Cortex of kidney (tissue), 1 donor: ENCODE measurements at places on chromosomes 3 and 15.

DNA sequence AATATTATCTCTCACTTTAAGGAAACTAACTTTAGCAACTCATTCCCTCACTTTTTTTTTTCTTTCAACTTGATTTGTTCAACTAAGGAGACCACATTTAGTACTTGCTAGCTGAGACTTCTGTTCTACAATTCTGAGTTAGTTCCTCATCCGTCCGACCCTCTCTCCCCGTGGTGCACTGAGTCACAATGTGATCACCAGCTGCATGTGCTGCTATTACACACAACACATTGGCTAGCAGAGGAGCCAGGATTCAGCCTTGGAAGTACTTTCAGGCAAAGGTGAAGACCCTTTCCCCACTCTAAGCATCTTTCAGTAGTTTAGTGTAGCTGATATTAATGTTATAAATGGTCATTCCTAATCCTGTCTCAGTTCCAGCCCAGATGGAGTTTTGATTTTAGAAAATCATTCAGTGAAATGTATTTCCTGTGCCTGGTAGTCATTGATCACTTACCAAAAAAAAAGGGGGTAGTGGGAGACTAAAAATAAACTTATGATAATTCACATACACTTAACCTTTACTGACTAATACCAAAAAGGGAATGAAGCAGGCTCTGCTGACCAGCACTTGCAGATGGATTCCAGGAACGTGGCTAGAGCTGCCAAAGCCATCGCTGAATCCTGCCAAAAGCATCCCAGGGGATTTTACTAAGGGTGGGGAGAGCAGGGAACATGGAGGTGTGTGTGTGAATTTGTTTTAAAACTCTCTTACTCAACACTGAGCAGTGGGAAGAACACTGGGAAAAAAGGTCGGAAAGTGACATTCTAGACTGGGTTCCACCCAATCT lies 424.8 kb downstream of the LPP start:
- no peak for DNase-seq

- DNase-seq = no peak
Observed at GRCh38 chr3:31345581-31345980, 187.1 kb upstream of the STT3B start.

GRCh38 chr3:15079091-15079490 lies 14.0 kb upstream of the MRPS25 start:
- DNase-seq = no peak

DNA sequence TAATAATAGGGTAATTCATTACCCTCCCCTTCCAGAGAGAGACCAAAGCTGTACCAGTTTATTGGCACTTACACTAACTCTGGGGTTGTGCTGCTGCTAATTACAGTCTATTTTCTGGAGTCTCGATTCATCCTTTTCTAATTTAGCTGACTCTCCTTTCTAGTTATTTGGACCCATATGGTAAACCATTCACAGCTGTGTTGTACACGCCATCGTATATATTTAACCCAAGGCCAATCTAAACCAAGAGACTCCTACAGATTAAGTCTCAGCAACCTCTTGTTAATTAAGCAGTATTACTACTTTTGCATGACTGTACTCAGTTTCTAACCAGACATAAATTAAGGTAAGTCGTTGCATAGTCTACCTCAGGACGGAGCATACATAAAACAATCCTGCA lies 22.5 kb downstream of the ANXA2 start:
- no peak for DNase-seq

- no peak for DNase-seq
Observed at GRCh38 chr3:14352002-14352627, 50.3 kb upstream of the SLC6A6 start.

DNA sequence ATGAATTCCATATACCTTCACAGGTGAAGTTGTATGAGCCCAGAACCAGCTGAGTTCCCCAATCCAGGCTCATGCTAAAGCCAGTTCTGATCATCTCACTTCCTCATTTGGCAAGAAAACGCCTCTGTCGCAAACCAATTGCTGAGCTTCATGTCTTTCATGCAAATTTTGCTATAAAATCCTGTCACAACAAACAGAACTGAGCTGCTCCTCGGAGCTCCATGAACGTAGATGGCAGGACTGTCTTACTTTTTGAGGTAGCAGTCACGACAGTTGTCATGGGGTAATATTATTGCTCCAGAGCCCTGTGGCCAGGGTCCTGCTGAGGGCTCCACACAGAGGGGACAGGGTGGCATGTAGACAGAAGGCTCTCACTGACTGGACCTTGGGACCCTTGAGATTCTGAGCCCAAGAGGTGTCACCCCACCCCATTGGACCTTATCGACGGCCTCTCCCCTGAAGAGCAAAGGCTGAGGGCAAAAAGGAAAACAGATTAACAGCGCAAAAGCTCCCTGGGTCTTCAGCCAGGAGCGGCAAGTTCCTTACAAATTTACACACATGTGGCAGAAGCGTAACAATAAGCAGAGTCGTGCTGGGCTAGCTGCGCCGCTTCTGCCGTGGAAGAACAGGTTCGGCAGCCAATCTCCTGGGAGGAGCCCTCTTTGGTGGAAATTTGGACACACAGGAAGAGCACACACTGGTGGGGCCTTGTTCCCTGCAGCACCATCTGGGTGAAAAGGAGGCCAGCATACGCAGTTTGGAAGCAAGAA lies 249.2 kb downstream of the OPA1 start:
- DNase-seq = no peak

GRCh38 chr3:144564011-144564410 lies 592.4 kb downstream of the DIPK2A start:
- no peak for DNase-seq

DNA sequence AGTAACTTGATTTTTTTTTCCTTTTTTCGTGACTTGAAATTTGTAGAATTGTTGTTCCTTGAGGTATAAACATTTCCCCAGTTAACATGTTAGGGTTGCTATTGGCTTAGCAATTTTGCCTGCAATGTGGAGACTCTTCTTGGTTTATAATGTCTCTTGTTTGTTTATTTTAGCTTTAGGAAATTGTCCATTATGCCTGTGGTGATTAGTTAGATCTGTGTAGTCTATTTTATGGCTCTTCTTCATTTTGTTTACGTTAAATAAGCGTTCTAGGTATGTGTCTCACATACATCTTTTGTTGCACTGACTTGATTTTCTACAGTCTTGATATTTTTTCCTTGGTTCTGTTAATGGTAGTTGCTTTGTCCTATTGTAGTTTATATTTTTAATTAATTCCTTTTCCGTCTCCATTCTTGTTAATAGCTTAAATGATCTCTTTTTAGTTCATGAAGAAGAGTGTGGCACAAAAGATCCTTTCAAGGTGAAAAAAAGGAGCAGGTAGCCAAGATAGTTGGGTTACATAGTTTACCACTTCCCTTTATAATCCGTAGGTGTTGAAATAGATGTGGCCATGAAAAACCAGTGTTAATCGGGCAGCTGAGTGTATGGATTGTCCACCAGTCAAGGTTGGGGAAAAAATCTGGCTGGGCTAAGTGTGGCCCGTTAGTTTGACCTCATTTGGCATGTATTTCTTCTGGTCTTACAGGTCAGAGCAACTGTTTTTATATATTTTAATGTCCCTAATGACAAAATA lies 12.1 kb downstream of the IQGAP1 start:
- no peak for DNase-seq

- no peak for DNase-seq
Observed at GRCh38 chr3:129567176-129567705, 24.3 kb downstream of the H1-8 start.

DNA sequence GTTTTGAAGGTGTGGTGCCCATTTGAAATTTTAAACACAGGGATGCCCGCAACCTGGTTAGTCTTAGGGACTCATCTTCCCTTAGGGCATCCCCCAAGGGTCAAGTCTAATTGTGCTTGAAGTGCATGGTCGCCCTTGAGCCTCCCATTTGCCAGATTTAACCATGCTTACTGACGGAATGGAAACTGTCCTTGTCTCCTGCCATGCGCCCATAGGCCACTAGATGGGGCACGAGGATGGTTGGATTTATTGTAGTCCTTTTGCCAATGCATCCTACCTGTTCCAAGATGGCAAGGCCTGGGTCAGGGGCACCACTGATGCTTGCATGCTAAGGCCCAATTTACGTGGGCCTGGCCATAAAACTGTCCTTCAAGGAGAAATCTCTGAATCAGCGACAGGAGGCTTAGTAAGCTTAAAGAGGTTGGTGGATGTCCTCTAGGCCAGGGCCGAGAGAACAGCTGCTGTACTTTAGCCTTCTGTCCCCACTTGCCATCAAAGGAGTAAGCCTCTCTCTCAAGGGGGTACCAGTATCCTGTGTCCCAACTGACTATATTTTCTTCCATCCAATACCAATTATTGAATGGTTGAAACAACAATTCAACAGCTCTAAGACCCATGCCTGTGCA lies 355.4 kb downstream of the OTOL1 start:
- no peak for DNase-seq

GRCh38 chr3:71903936-71904335 lies 119.0 kb upstream of the PROK2 start:
- DNase-seq = no peak

DNA sequence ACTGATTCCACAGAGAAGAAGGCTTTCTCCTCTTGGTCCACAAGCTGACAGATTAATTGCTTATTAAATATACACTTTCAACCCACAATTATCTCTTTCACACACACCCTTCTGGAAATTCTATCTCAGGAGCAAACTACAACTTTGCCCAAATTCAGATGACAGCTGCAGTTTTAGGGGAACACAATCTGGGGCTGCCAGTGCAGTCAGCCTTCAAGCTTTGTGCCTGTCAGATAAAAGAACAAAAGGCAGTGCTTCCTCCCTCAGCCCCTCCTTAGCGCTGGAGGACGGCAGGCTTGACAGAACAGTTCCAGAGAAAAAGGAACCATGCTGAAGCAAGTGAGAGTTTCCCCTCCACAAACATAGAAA lies 99.6 kb downstream of the TMCC1 start:
- no peak for DNase-seq

GRCh38 chr3:29346828-29347227 lies 66.0 kb downstream of the RBMS3 start:
- DNase-seq = no peak

DNA sequence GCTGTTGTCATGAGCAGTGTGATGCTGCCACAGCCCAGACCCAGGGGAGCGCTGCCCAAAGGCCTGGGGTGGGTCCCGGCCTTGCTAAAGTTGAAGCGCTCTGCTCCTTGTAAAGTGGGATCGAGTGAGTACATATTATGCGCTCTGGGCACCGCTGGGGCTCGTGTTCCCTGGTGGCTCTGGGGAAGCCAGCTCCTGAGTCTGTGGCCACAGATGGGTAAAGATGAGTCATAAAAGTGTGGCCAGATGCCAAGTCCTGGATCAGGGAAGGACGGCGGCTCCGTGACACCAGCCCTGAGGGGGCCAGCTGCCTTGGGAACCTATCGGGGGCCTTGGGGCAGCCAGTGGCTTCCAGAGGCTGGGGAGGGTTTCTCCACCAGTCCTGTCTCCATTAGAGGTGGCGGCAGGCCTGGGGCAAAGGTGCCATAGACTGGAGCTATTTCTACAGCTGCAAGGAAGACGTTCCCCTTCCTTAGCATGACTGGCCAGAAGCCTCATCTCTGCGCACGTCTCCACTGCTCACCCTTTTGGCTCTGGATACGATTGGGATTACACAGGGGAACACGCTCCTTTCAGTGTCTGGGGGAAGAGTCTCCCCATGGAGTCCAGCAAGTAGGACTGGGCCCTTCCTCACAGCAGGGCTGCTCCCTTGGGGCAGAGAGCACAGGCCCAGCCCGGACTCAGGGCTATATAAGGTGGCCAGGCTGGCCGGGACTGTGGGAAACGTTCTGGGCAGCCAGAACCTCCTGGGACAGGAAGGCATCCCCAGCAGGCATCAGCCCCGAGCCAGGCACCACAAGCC lies 1.2 kb upstream of the ITIH4 start:
- no peak for DNase-seq

DNA sequence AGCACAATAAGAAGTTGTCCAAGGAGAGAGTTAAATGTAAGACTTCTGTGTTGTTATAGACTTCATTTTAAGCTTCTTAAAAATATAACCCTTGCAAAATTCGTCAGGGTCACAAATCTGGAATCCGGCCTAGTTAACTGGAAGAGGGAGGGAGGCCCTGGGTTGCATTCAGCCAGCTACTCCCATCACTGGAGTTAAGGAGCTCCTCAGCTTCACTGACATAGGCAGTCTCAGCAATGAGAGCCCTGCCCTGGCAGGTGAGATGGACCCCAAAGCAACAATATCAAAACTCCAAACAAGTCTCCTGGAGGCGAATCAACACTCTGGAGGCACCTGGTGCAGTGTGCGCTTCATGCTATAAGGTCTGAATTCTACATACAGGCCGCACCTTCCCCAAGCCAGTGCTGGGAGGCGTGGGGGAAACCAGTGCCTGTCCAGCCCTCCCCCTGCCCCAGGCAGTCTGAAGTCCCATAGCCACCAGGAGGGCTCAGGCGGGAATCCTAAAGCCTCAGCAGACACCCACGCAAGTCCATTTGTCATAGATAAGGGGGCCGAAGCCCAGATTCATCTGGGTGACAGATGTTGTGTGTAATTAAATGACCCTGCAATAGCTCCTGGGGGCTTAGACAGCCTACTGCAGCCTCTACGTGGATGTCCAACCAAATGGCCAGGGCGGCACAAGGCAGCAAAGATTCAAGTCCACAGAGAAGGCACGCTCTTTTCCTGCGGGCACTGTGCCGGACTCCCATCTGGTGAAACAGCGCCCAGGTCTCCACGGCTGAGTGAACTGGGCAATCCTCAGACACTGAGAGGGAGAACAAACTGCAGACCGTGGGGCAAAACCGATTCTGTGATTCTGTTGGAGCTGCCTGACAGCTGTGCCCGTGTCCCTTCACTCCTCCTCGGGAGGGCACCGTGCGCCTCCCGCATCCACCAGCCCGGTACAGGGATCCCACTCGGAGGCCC lies 64.9 kb downstream of the ATP10A start:
- DNase-seq = no peak

DNA sequence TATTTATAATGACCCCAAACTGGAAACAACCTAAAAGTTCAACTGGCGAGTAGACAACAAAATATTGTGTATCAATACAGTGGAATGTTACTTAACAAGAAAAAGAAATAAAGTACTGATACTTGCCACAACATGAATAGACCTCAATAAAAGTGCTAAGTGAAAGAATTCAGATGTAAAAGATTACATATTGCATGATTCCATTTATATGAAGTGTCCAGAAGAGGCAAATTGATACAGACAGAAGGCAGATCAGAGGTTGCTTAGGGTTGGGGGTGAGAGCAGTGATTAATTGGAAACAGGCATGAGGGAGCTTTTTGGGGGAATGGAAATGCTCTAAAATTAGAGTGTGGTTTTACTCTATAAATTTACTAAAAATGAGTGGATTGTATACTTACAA lies 183.3 kb downstream of the SATB1 start:
- no peak for DNase-seq

GRCh38 chr3:13670292-13670691 lies 121.4 kb downstream of the FBLN2 start:
- DNase-seq = no peak
